ENCODE measurements at places on chromosomes 2 and 18.
A peak's percentile ranks its signal among the peaks of the same experiment; 100 is the strongest.

GRCh38 chr2:203763938-203764664 is 57.7 kb downstream of the CD28 start:
- DNase-seq: no peak

DNA sequence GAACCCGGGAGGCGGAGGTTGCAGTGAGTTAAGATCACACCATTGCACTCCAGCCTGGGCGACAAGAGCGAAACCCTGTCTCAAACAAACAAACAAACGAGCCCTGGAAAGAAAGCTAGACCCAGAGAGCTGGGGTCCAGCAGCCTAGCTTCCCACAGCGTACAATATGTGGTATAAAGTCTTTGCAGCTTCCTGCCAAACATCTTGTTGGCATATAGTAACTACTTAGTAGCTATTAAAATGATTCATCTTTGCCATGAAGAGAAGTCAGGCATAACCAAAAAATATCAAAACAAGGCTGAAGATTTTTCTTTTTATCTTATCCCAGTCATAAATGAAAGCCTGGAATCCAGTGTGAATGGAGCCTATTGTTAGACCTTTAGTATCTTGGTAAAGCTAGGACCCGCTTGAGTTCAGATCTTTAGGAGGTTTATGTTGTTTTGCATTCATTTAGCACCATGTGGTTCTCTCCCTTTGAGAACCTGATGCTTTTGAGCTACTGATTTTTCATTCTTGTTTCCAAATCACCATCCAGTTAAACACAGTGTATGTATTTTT is 139.7 kb upstream of the NOSTRIN start:
- DNase-seq: no peak

DNA sequence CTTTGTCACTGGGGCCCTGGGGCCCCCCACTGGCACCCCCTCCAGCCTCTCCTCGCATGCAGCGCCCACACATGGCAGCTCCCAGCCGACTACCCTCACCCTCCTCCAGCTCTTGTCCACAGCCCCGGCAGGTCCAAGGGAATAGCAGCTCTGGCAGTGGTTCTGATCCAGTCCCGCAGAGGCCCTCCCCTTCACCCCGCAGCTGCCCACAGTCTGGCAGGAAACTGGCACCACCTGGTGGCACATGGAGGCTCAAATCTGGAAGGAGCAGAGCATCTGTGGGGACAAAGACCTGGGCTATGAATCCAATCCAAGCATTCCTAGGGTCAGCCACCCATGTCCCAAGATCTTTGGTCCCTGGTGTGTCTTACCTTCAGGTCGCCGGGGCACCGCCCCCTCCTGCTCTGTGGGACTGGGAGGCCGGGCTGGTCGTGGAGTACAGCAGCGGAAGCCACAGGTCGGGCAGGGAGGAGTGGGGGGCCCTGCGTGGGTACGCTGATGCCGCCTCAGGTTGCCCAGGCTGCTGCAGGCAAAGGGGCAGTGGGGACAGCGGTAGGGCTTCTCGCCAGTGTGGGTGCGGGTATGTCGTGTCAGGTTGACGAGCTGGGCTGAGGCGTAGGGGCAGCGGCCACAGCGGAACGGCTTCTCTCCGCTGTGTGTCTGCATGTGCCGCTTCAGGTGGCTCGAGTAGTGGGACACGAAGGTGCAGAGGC is 2.3 kb downstream of the ZNF513 start:
- peak; percentile 8 for DNase-seq

DNA sequence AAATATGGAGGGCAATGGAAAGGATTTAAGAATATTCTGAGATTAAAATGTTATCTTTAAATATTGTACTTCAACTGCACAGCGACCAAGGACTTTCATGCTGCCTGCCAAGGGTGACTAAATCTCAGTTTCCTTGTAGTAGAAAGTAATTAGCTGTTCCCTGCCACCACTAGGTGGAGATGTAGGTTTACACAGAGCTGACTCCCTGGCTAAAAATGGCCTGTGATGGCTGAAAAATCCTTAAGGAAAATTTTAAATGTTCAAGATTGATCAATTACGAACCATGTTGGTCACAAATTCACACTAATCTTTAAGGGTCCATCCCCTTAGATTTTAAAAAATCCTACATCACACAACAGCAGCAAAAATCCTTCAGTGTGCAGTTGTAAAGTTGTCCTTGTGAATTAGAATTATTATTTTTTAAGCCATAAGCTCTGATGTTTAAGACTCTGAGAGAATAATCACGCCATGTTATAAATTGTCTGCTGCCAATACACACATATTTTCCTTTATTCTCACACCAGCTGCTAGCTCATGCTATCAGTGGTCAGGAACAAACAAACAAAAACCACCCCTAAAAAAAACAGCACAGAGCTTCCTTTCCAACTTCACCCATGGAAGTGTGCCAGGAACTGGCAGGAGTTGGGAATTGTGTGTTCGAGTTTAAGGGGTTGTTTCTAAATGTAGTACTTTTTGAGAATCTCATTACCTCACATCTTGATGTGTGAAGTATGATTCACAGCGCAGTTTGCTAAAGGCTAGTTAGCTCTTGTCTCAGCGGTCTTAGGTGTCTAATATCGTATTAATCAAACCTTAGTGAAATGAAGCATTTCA is 399.8 kb downstream of the TMEM182 start:
- peak; percentile 46 for DNase-seq

DNA sequence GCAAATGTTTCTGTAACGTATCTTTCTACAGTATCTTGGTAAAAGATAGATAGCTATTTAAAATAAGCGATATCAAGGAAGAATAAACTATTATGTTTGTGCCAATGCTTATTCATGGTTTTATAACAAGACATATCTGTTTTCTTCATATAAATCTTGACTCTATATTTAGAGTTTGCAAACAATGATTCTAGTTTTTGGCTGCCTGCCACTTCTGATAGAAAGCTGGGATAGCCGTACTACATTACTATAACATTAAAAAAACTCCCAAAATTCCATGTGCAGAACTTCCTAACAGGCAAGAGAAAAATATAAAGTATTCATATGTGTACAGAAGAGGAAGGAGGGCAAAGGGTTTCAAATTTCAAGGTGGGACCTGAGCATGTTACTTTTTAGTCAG is 985.0 kb downstream of the BCL11A start:
- no peak for DNase-seq
